ENCODE measurements at places on chromosomes 4 and X.

GRCh38 chr4:86586160-86586572 is 7.9 kb upstream of the PTPN13 start:
- no peak for DNase-seq

DNA sequence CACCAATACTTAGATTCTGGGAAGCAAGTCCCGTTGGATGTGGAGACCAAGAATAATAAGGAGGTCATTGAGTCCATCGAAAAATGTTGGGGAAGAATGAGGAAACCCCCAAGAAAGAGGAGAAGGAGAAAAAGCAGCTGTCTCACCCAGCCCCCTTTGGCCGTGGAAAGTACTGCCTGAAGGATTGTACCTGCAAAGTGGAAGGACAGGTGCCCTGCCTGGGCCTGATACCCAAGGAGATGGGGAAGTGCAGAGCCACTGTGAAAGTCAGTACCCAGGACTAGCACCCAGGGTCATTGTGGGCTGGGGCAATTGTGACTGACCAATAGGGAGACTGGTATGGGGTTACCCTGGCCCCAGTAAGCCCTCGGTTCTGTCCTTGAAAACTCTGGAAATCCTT is 13.8 kb upstream of the CFAP299 start:
- DNase-seq: no peak

DNA sequence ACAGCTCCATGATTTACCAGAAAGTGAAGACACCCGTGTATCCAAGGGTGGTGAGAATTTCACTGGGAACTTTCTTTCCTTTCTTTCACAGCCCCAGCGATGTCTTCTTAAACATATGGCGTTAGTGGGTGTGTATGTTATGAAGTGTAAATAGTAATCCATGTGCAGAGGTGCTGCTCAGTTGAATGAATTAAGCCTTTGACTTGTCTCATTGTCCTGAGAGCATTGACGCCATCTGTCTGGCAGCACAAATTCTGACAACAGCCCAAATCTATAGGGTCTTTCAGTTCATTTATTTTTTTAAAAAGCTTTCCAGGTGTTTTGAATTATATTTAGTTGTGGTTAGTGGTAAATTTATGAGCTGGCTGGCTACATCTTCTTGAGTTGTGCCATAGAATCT is 69.4 kb downstream of the CLCN5 start:
- DNase-seq: no peak

DNA sequence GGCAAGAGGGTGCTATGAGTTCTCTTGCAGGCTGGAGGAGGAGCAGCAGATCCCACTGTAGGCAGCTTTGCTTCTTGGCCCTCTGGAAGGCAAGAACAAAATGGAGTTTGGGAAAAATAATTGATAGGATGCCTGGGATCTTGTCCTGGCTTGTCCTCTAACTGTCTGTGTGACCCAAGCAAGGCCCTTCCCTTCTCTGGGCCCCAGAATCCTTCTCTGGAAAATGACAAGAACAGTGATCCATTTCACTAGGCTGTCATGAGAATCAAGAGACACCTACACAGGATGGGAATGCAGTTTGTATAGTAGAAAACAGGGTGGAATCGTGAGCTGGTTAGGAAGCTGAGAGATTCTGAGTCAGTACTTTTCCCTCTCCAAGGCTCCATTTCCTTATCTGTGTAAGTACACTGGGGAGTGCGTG is 133.3 kb downstream of the PJA1 start:
- no peak for DNase-seq

DNA sequence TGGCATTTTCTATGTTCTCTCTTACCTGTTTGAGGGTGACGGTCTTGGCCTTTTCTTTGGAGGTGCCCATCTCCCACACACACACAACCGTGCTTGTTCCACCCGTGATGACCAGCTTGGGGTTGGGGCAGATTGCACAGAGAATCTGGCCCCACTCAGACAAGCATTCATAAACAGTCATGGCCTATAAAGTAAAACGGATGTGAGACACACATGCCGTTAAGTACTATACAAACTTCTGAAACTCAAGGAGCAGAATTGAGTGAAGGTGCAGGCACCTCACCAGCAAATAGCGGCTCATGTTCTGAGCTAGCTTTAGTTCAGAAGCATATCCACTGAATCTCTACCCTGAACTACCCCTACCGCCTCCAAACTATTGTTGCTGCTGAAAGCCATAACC is 107.6 kb downstream of the CDS1 start:
- DNase-seq: no peak

DNA sequence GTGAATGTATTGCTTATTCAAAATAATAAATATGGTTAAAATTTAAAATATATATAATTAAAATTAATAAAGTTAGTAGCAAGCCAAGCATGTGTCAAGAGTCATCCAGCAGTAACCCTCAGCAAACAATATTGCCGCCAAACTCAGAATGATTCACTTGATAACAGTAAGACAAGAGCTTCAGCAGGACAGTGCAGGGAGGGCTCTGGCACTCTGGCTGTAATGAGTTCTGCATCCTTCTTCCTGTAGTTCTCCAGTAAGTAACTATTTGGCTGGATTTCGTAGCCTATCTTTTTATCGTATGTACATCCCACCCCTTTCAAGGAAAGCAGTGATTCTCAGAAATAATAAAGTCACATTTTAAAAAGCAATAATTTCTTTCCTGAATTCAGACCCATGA is 17.6 kb downstream of the OTUD6A start:
- DNase-seq: no peak

DNA sequence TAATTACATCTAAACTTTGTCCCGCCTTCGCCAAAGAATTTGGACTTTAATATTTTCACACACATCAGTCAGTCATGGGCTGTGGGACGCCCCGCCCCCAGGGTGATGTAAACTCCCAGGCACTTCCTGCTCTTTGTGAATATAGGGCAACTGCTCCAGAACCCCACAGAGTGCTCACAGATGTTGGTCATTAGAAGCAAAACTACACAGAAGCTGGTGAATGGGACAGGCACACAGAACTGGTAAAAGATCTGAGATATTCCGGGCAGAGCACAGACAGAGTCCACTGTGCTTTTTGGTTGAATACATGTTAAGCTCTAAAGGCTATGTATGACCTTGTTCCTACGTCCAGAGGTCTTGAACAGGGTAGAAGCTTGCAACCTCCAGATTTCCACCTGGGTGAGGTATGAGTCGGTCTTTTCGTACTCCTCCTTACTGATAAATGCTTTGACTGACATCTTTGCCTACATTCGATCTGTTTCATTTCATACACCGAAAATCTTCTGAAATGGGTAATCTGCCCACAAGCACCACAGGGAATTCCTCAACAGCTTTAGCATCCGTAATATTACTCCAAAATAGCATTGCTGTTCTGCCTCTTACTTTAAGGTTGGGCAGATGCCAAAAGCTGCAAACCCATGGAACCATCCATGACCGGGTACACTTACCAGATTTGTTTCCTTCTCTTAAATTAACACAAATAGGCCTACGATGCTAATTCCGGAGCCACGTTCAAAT is 144.6 kb downstream of the AMELX start:
- DNase-seq: no peak

- DNase-seq: no peak
These were observed 21.4 kb downstream of the PHEX start for GRCh38 chrX:22053481-22053880.

- no peak for DNase-seq
These were observed 32.7 kb downstream of the ACE2 start for GRCh38 chrX:15567886-15568616.

GRCh38 chrX:118823263-118824172 is at the start of gene ZCCHC12:
ZCCHC12 (plus strand) TSS chrX:118823824; CDS start chrX:118825245, 1,421 bp downstream.
- peak; percentile 86 for DNase-seq

Measured in retina (tissue), 1 donor.